ENCODE measurements at places on chromosomes 16 and 17.

DNA sequence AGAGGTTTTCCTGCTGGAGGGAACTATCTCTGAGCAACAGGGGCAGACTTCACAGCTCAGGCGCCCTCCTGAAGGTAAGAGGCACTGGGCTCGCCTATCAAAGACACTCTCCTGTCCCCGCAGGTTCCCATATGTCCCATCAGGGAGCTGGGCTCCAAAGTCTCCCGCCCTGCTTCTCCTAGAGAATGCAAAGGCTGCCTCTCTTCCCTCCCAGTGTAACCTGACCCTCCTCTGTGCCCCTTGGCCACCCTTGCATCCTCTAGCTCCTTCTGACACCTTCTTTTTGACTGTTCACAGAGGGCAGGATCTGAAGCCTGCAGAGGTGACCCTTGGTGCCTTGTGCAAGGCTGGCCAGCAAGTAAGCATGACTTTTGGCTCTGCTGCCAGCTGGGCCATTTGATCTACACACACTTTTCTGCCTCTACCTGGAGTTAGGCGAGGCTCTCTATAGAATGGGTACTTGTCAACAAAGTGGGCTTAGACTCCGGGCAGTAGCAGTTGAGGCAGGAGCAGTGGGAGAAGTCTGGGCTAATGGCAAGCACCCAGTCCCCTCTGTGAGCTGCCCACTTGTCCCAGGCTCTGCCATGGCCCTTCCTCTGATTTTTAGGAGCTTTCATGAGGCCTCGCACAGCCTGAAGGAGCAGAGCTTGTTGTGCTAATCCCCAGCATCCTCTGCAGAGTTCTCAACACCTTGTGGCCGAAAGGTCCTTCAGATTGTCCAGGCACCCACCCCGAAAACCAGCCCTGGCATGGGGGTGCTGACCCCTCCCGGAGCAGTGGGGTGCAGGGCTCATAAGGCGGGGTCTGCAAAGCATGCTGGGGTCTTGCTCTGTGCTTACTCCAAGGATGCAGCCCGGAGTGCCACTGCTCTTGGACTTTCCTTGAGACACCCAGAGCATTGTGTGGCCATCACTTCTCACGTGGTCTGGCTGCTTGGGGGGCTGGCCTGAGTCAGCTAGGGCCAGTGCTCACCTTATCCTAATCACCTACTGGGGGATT is 122.9 kb downstream of the METRNL start:
- peak; percentile 28 for DNase-seq

GRCh38 chr16:89709166-89709565 is 7.7 kb upstream of the SPATA2L start:
- no peak for DNase-seq

- DNase-seq, result no peak
Measured at GRCh38 chr17:65356536-65356935, 204.9 kb downstream of the AXIN2 start.

DNA sequence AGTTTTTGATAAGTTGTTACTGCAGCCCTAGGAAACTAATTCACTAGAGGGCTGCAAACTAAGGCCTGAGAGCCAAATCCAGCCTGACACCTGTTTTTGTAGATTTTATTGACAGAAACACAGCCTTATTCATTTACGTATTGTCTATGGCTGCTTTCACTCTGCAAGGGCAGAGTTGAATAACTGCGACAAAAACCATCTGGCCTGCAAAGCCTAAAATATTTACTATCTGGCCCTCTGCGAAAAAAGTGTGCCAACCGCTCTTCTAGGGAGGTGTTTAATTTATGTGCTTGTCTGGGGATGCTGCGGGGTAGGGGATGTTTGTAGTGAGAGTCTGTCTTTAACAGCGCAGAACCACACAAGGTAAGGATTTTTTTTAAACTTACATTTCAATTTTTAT is 165.0 kb upstream of the RBFOX1 start:
- DNase-seq, result no peak

DNA sequence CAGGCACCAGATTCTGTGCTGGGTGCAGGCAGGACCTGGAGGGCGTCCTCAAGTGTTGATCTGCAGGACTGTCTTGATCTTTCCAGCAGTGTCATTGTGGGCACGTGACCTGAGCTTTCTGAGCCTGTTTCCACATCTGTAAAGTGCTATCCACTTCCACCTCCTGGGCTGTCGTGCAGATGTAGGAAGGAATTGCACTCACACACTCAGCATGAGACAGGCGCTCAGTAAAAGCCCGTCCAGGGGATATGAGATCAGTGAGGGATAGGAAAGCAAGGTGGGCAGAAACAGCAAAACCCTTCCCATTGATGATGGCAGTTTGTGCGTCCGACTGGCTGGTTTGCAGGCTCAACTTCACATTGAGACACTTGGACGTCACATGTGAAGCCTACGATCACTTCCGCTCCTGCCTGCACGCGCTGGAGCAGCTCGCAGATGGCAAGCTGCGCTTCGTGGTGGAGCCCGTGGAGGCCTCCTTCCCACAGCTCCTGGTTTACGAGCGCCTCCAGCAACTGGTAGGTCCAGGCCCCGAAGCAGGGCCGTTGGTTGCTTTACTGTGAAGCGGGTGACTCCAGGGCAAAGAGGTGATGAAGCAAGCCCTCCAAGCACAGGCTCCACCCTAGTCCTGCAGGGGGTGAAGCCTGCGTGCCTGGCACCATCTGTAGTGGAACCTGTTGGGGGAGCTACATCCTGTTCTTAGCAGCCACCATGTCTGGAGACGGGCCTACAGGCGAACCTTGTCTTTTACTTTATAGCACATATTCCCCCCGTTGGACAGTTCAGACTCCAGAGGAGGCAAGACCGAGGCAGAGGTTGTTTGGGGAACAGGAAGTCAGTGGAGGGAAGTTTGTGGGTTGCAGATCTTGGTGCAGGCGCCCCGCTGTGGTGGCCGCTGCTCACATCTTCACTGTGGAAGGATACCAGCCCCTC is 23.0 kb downstream of the METTL22 start:
- DNase-seq, result no peak

- DNase-seq, result no peak
Measured at GRCh38 chr16:81174644-81175324, 63.7 kb upstream of the BCO1 start.

DNA sequence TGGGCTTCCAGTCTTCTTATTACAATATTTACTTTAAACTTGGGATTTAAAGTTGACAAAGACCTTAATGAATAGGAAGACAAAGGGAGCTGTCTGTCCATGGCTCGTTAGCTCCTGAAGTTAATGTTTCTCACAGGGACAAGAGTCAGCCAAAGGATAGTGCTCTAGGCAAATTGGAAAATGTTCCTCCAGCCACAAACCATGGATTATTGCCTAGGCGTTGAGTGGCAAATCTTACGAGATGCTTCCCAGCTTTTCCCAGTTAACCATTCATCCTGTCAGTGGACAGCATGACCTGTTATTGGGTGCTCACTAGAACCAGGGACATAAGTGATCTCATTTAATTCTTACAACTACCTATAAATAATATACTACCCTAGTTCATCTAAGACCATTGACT is 3.6 kb downstream of the TEX2 start:
- no peak for DNase-seq

DNA sequence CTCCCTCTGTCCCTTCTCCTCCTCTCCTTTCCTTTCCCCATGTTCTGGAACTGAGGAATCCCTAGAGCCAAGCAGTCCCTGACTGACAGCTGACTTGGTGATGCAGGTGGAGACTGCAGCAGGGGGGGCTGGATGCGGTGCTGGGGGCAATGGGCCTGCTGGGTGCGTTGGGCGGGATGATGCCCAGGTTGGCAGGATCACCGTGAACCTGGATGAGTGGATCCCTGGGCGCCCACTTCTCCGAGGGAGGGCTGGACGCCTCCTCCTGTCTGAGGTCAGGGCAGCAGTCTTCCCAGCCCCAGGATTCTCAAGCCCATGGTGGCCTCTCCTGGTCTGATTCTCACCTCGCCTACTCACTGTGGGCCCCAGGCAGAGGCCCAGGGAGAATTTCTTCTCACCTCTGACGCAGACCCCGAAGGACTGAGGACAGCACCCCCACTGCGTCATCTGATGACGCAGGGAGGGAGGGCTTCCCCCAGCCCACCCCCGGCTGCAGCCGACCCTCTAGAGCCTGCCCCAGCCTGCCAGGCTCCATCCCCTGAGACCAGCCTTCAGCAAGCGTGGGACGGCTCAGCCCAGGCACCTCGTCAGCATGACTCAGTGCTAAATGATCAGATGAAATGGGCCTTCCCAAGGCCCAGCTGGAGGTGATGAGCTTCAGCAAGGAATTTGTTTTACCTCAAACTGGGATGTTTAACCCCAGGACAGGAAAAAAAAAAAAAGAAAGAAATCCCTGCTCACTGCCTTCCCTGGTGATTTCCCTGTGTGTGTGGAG is 188.0 kb upstream of the TNRC6C start:
- no peak for DNase-seq

DNA sequence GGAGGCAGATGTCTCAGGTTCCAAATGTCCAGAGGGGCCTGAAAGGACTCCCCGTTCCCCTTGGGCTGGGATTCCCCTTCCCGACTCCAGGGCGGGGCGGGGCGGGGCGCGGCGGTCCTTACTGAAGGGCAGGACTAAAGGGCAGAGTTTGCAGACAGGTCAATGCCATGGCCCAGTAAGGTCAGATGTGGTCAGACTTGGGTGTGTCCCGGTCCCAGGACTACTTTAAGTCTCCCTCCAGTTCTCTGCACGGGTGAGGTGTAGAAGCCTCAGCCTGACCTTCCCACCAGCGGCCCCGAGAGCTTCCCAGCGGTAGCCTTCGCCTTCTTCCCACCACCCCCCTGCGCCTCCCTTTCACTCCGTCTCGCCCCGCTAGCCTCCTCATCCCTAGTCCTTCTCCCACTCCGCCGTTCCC is 532 bp downstream of the KDM6B start:
- no peak for DNase-seq

- DNase-seq, result no peak
Measured at GRCh38 chr16:89170346-89171215, 967 bp upstream of the CDH15 start.

DNA sequence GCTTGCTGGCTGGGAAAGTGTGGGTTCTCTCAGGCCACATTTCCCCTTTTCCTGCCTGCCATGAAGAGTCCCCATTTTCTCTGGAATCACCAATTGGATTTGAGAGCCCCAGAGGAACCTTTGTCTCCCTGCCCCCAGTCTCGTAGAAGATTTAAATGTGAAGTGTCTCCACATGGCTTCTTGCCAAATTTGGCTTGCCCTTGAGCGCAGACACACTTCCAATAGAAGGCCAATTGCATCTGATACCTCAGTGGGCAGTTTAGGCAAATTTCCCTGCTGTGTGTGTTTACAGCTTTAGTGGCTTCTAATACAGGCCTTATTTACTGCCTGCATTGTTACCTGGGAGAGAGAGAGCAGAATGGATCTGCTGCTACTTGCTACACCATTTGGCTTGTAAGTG is 29.7 kb downstream of the CDK5R1 start:
- no peak for DNase-seq

GRCh38 chr17:66782851-66783250 is 52.1 kb upstream of the CACNG5 start:
- no peak for DNase-seq

- DNase-seq, result peak; percentile 96
Measured at GRCh38 chr17:42677921-42678781, 1.4 kb upstream of the PLEKHH3 start.

DNA sequence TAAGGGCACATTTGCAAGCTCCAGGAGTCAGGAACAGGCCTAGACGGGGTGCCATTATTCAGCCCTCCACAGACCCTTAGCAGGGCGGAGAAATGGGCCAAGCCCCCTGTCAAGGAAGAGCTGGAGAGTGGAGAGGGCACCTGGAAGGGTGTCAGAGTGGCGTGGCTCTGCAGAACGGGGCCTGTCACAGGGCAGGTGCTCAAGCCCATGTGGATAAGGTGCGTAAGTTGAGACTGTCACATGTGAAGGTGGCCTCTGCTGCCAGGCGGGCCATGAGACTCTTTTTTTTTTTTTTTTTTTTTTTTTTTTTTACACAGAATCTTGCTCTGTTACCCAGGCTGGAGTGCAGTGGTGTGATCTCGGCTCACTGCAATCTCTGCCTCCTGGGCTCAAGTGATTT is 12.0 kb upstream of the CRISPLD2 start:
- DNase-seq, result no peak

DNA sequence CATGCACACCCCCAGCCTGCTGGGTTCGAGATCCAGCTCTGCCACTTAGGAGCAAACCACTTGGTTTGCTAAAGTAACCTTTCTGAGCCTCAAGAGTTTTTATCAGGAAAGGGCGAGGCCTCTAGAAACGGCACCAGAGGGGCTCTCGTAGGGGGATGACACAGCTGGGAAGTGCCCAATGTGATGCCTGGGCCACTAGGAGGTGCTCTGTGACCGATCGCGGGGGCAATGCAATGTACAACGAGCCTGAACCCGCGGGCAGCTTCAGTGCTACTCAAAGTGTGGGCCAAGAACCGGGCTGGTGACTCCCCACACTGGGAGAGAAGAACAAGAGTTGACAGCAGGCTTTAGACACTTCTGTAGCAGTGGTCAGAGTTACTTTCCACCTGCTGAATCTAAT is 9.4 kb downstream of the C16orf89 start:
- DNase-seq, result peak; percentile 65

GRCh38 chr16:81457326-81458133 is 12.9 kb downstream of the CMIP start:
- no peak for DNase-seq

DNA sequence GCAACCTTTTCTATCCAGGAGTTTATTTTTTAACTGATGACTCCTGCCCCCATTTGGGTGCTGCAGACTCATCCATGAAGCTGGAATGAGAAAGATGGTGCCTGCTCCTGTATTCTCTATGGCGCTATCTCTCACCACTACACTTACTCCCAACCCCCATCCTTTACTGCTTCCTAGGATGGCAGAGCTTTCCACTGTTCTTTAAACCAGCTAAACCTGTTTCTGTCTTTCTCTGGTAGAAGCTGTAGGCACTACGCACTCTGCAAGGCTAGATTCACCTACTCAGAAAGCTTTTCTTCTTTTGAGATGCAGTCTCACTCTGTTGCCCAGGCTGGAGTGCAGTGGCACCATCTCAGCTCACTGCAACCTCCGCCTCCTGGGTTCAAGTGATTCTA is 47.0 kb downstream of the ADAMTS18 start:
- DNase-seq, result no peak

- DNase-seq, result no peak
Measured at GRCh38 chr16:51035711-51036110, 115.4 kb downstream of the SALL1 start.

DNA sequence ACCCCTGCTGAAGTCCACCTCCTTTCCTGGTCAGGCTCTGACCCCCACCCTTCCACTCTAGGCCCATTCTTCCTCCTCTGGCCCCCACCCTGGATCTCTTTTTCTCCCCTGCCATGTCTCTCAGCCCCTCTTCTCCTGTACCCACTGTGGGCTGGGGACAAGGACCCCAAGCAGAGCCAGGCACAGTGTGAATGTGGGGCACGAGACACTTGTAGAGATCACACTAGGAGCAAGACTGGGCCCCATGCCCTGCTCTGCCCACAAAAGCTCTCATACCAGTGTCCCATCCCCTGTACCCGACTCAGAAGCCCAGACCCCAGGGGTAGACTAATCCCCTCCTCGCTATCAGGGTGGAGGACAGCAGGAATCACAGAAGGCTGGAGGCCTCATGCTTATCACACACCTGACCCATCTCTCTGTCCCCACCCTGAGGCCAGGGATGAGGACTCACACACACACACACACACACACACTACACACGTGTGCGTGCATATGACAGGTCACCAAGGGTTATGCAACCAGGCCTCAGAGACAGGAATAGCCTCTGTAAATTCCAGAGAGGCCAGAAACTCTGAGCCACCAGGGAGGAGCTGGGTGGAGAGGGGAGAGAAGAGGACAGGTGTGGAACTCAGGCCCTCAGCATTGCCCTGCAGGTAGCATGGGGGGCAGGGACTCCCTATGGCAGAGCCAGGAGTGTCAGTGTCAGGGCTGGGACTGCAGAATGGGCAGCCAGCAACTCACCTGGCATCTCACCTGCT is 21.1 kb downstream of the ARHGAP27 start:
- DNase-seq, result no peak

Measured in D341Med (cell line).